ENCODE measurements at places on chromosomes 13 and 19.
A peak's percentile ranks its signal among the peaks of the same experiment; 100 is the strongest.

- DNase-seq = no peak
Measured at GRCh38 chr13:60164234-60164889, 634 bp upstream of the DIAPH3 start.

DNA sequence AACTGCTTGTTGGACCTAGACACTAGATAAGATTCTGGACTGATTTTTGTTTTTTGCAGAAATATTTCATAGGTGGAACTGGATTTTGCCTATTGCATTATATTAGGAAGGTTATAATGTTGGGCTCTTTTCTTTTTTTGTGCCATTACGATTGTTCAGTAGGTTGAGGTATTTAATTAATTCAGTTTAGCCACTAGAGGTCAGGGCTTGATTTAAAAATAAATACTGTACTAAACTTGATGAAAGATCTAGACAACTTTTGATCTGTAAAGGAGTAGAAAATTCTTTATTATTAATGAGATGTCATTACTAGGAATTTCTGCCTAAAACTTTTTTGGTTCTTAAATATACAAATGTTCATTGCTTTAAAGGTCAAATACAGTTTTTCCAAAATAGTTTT lies 15.2 kb upstream of the SUPT20H start:
- no peak for DNase-seq

DNA sequence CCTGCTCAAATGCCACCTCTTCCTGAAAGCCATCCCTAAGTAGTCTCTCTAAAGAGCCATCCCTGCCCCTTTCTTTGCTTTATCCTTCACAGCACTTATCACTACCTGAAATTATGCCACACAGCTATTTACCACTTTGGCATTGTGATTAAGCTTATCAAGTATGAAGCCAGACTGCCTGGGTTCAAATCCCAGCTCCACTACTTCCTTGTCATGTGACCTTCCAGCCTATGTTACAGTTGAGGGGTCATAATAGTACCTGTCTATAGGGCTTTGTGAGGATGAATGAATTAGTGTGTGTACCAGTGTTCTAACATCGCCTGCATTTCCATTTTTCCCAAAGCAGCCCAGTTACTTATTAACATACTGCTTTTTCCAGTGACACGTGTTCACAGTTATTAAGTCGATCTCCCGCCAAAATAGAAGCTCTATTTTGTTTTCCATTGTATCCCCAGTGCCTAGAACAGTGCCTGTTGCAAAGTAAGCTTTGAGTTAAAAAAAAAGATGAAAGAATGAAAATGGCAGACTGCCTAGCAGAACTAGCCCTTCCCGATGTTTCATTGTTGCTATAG lies 32.8 kb downstream of the ZSWIM9 start:
- DNase-seq = no peak

DNA sequence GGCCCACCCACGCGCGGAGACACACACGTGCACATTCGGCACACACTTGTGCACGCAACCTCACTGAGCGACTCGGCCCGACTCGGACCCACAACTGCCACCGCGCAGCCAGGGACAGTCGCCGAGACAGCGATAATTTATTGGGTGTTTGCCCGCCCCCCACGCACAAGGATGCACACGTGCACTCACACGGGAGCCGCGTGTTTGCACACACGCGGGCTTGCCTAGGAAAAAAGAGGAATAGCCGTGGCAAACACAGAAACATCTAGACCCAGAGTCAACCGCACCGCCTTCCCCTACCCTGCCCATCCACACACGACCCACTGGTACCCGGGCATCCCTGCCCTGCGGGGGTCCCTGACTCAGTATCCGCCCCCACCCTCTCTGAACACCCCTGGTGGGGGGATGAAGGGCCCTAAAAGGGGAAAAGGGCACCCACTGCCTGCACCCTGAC lies 1.1 kb upstream of the SSBP4 start:
- DNase-seq = no peak

GRCh38 chr13:32315238-32316027 lies at the start of the genes BRCA2 and ZAR1L:
Gene BRCA2, plus strand, starts transcription at chr13:32315508. Its CDS starts 953 bp downstream, at chr13:32316461.
Gene ZAR1L, minus strand, starts transcription at chr13:32315363. Its CDS starts 3,438 bp downstream, at chr13:32311925.
- DNase-seq = peak; percentile 82

DNA sequence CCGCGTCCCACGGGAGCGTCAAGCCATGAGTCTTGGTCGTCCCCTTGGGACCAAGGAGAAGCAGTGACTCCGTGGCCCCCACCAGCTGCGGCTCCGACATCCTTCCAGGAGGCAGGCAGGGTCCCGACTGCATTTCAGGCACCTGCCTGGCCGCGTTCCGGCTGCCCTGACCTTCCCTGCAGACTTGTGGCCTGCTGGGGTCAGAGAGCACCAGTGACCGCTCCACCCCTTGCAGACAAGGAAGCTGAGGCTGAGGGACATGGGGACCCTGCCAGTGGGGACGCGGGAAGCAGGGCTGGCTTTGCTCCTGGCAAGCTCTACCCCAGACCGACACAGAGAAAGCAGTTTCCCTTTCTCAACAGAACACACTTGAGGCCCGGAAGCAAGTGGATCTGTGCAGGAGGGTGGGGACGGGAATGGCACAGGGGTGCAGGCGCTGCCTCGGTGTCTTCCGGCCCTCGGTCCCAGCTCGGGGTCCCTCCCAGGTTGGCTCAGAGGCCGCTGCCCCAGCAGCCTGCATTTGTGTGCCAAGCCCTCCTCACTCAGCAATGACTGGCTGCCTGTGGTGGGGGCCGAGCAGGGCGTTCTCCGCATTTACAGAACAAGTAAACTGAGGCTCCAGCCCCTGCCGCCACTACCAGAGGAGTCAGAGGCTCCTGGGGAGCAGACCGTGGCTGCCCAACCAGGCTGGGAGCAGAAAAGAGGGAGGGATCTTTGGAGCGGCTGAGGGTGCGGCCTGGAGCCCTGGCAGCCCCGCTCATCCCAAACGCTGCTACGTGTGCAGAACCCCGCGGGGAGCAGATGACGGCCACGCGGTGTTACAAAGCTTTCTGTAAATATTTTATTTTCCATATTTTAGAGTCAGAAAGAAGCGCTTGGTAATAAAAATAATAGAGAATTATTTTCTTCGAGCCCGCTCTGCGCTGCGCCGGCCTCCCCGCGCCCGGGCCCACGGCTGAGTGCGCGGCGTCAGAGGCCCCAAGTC lies 43.9 kb downstream of the GAS6 start:
- no peak for DNase-seq

- no peak for DNase-seq
Measured at GRCh38 chr13:31036731-31037695, 104.6 kb downstream of the TEX26 start.

DNA sequence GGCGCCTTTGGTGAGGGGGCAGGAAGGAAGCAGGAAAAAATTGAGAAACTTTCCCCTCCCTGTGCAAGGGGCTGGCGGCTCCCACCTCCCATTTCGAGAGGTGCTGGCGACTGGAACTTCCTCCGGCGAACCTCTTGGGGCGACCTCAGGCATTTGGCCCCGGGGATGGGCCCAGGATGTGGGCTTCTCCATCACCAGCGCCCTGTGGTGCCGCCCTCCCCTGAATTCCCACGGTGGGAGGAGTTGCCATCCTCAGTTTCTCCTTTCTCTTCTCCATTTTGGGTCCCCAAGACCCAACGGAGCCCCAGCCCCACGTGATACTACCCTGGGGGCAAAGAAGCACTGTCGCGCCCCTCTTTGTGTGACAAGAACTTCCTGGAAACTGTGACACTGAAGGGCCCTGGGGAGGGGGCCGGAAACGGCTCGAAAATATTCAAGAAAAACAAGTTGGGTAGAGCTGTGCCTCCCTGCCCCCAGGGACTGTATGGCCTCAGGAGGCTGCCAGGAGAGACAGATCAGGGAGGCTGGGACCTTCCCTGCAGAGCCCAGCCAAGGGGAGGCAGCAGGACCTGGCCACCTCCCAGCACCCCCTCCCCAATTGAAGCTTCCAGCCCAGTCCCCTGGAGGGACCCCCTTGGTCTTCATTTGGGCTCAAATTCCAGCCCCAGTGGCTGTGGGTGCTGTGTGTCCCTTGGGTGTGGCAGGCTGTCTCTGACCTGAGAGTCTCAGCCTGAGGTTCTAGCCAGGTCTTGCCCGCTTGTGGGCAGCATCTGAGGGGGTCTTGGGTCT lies 16.2 kb upstream of the AP1M2 start:
- peak; percentile 52 for DNase-seq

GRCh38 chr13:102968572-102969228 lies 97.5 kb downstream of the SLC10A2 start:
- no peak for DNase-seq

GRCh38 chr13:59641261-59641660 lies 522.5 kb downstream of the DIAPH3 start:
- no peak for DNase-seq

GRCh38 chr19:30344446-30345425 lies 27.4 kb upstream of the ZNF536 start:
- DNase-seq = no peak

- peak; percentile 57 for DNase-seq
Measured at GRCh38 chr19:13162724-13163608, 12.8 kb downstream of the IER2 start.

DNA sequence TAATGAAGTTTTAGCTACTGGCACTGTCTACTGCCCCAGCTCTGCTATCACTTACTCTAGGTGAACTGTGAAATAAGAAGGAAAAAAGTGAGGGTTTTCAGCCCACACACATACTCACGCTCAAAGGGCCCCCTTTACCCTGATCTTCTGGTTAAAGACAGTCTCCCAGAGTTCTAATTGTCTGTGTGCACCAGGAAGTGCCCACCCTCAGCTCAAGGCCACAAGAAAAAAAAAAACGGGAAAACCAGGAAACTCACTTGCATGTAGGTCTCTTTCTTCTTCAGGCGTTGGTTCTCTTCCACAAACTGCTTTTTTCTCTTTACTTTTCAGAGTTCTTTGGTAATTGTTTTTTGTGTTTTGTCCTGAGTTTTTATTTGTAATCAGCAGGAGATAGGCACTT lies 22.1 kb downstream of the RAP2A start:
- DNase-seq = no peak

- no peak for DNase-seq
Measured at GRCh38 chr19:16821081-16821480, 8.1 kb upstream of the SIN3B start.

GRCh38 chr13:36804588-36804987 lies 14.4 kb upstream of the RFXAP start:
- DNase-seq = no peak

GRCh38 chr19:10817291-10818038 lies 18.5 kb downstream of the TMED1 start:
- DNase-seq = no peak

DNA sequence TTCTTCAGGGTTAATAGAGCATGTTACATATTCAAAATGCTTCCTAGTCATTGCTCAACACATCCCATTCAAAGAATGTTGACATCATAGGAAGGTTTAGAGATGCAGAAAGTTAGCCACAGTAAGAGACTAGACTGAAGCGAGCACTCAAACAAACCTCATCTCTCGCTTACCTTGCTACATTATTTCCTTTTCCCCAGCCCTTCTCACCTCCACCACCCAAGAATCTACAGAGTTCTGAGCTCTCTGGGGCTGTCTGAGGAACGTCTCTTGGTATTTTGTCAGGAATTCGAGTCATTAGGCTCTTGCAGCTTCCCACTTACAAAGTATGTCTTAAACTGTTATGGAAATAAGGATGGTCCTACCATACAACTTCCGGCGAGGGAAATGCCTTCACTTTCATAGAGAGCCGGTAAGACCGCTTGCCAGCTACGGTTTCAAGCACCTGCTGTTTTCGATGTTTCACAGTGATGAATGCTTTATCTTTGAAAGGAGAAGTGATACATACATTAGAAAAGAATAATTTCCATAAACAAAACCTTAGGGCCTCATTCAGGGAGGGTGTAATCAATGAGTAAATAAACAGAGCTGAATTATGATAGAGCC lies 65.1 kb downstream of the FLT1 start:
- DNase-seq = no peak

- no peak for DNase-seq
Measured at GRCh38 chr13:111508164-111508870, 187.9 kb downstream of the TEX29 start.

Data from activated CD4-positive, CD25-positive, alpha-beta regulatory T cell (primary cell).